ENCODE measurements at places on chromosomes 4 and X. TPM values are rescaled to one million over a fixed set of nuclear protein-coding genes. Genes with fewer than 3 reads are reported as not detected.

DNA sequence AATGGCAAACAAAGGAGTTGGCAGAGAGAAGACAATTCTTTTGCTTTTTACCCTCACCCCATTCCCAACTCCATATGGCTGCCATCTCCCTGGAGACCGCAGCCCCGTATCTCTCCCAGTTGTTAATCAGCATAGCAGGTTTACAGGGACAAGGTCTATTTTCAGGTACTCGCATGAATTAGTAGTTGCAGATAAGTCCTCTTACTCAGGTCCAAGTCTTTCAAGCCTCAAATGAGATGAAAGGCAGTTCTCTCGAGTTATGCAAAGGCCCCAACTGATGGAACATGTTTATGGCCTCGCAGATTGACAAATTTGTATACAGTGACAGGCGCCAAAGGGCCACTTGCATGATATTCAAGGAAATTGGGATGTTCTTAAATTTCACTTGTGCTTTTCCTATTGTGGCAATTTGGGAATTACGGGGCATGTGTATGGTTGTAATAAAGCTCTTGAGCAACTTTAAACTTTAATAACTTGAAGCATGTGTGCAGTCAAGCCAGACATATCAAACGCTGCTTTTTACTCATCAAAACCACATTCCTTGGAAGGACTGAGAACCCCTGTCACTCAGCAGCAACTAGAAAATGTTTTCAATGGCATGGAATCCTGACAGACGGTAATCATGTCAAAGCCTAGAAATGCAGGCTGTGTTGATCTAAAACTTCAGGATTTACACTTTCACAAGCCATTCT lies 45.1 kb downstream of the KDR start:
- DNase-seq: no peak
- no peaks in the 10 kb centered on the region for H3K36me3 ChIP-seq
- H3K27ac ChIP-seq: no peak overlapping the region
- H3K27me3 ChIP-seq: peaks cover 3% of the 10 kb centered on the region
- H3K4me3 ChIP-seq: no peak overlapping the region

DNA sequence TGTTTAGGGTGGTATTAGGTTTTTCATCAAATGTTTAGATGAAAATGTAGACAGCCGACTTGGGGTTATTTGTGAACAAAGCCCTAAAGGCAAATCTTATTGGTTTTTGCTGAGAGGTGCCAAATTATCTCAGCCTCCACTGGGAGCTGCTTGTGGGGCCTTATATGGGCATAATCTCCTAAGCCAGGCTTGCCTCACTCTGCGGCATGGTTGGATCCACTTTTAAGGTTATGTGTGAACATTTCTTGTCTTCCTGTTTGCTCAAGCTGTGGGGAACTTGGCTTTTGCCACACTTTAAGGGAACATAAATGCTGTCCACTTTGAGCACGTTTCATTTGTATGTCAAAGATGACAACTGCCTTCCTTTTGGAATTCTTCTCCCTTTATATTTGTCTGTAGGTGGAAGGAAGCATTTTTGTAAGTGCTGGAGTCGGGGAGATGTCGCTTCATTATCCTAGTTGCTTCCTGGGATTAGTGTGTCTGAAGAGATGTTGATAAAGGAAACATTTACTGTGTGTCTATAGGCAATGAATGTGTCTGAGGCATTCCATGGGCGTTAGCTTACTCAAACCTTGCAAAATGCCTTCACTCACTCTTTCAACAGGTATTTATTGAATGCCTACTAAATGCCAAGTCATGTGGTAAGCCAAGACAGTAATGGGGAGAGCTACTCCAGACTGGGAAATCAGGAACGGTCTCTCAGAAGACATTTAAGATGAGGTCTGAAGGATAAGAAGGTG lies 78.3 kb downstream of the SLC9A6 start:
- no peak for DNase-seq
- H3K36me3 ChIP-seq: no peaks in the 10 kb centered on the region
- peak overlapping the region; percentile 65 for H3K27ac ChIP-seq

GRCh38 chr4:52037689-52038102 lies 403 bp downstream of the SGCB start:
- H3K27ac ChIP-seq: peak overlapping the region; percentile 98
- peaks cover 4% of the 10 kb centered on the region for H3K36me3 ChIP-seq
- H3K4me1 ChIP-seq: peaks cover 31% of the 10 kb centered on the region
- peak; percentile 78 for DNase-seq
- H3K27me3 ChIP-seq: peaks cover 12% of the 10 kb centered on the region

- H3K27ac ChIP-seq: no peak overlapping the region
- H3K36me3 ChIP-seq: no peaks in the 10 kb centered on the region
- DNase-seq: no peak
- no peaks in the 10 kb centered on the region for H3K27me3 ChIP-seq
- H3K4me1 ChIP-seq: no peaks in the 10 kb centered on the region
These were observed 146.4 kb upstream of the EDNRA start for GRCh38 chr4:147334478-147334877.

DNA sequence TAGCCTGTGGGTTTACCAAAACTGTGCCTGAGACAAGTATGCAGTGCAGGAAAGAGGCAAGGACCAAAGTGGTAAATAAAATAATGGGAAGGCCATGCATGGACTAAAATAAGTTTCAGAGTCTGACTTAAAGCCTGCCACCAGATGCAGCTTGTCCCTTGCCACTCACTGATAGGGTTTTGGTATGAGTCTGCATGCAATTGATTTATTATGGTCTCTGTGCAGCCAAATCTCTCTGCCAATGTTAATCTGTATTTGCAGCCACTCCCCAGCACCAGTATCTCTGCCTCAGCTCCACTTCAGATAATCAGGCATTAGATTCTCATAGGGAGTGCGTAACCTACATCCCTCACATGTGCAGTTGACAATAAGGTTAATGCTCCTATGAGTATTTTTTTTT lies 5.5 kb upstream of the FGF2 start:
- peaks cover 1% of the 10 kb centered on the region for H3K27me3 ChIP-seq
- no peak for DNase-seq
- H3K4me3 ChIP-seq: no peak overlapping the region

- no peaks in the 10 kb centered on the region for H3K4me1 ChIP-seq
- no peak overlapping the region for H3K4me3 ChIP-seq
- H3K27ac ChIP-seq: no peak overlapping the region
- H3K36me3 ChIP-seq: no peaks in the 10 kb centered on the region
- DNase-seq: no peak
These were observed 63.9 kb downstream of the EIF4E start for GRCh38 chr4:98865059-98865458.

- no peak for DNase-seq
- H3K36me3 ChIP-seq: no peaks in the 10 kb centered on the region
- no peaks in the 10 kb centered on the region for H3K27me3 ChIP-seq
These were observed 274.3 kb upstream of the NR3C2 start for GRCh38 chr4:148716431-148717052.

DNA sequence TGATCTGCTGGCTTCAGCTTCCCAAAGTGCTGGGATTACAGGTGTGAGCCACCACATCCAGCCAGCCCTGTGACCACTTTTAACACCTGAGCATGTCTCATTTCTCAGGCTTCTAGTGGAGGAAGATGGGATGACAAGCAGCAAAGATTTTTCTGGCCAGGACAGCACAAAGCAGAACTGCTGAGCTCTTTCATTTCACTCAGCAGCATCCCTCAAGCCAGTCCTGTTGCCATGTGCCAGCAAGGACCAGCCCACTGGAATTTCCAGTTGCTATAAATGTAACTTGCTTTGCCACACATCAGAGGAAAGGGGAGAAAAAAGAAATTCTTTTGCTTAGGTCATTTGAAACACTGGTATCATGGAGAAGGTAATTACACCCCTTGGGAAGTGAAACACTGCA lies 75.9 kb downstream of the SLC9A7 start:
- DNase-seq: no peak
- no peaks in the 10 kb centered on the region for H3K36me3 ChIP-seq
- H3K27ac ChIP-seq: no peak overlapping the region
- no peak overlapping the region for H3K4me3 ChIP-seq

GRCh38 chr4:82678051-82678450 lies 116.3 kb upstream of the TMEM150C start:
- no peaks in the 10 kb centered on the region for H3K36me3 ChIP-seq
- no peaks in the 10 kb centered on the region for H3K27me3 ChIP-seq
- no peak for DNase-seq
- no peaks in the 10 kb centered on the region for H3K4me1 ChIP-seq
- no peak overlapping the region for H3K27ac ChIP-seq

GRCh38 chr4:89434364-89434988 lies 126.9 kb upstream of the GPRIN3 start:
- no peak overlapping the region for H3K4me3 ChIP-seq
- peaks cover 10% of the 10 kb centered on the region for H3K4me1 ChIP-seq
- no peaks in the 10 kb centered on the region for H3K36me3 ChIP-seq
- no peak for DNase-seq

GRCh38 chr4:34200535-34200934 lies 2043.8 kb downstream of the ARAP2 start:
- DNase-seq: no peak
- no peaks in the 10 kb centered on the region for H3K27me3 ChIP-seq

DNA sequence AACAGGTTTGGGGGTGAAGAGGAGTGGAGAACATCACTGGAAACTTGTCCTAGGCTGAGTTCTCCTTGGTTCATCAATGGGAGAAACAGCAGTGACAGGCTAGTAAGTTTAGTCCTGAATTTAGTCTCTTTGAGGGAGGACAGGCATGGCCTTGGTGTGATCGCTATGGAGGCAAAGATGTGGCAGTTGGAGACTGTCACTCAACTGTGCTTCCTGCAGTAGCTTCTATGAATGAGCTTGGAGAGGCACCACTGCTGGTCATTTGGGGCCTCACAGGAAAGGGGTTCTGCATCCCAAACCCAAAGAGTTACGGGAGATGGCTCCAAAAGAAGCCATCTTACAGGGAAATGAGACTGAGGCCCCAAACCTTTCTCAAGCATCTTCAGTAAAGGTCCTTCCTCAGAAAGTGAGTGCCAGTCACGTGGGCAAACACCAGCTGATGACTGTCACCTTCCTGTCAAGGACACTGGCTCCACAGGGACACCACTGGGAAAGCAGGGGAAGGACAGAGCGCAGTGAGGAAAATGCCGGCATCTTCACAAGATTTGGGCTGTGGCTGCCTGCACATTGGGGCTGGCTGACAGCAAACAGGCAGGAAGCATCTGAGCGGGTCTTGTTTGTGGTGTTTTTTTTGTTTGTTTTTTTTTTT lies 7.2 kb downstream of the MRFAP1 start:
- DNase-seq: no peak
- no peaks in the 10 kb centered on the region for H3K27me3 ChIP-seq
- peak overlapping the region; percentile 33 for H3K27ac ChIP-seq
- H3K4me3 ChIP-seq: no peak overlapping the region

Gene UTP3
- 23.5 TPM for total RNA-seq

Gene FAT1
- 34.3 TPM for total RNA-seq

Gene MAGEB1
- not detected for total RNA-seq

Gene PROM1
- total RNA-seq: 36.9 TPM

Gene NLGN4X
- 40.9 TPM for total RNA-seq
